ENCODE measurements at places on chromosomes 12 and 14.

GRCh38 chr12:128715485-128715884 lies 108.3 kb downstream of the SLC15A4 start:
- no peaks in the 10 kb centered on the region for H3K36me3 ChIP-seq
- H3K4me3 ChIP-seq: no peak overlapping the region
- H3K4me1 ChIP-seq: no peaks in the 10 kb centered on the region
- H3K27ac ChIP-seq: no peak overlapping the region

DNA sequence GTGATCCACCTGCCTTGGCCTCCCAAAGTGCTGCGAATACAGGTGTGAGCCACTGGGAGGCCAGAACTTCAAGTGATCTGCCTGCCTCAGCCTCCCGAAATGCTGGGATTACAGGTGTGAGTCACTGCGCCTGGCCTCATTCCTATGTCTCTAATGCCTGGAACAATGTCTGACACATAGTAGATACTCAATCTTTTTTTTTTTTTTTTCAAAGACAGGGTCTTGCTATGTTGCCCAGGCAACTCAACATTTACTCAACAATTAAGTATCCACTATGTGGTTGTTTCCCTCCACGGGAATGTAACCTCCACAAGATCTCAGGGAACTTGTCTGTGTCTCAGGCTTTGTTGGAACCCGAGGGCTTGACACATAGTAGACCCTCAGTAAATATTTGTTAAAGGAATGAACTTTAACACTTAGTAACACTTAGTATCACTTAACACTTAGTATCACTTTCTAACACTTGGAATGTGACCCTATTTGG lies 3.0 kb upstream of the TMEM120B start:
- no peak overlapping the region for H3K4me3 ChIP-seq
- H3K36me3 ChIP-seq: no peaks in the 10 kb centered on the region
- peak overlapping the region; percentile 62 for H3K27ac ChIP-seq
- peak; percentile 48 for DNase-seq
- no peaks in the 10 kb centered on the region for H3K27me3 ChIP-seq
- peaks cover 17% of the 10 kb centered on the region for H3K4me1 ChIP-seq

GRCh38 chr12:80769553-80770140 lies 52.9 kb downstream of the MYF5 start:
- no peak for DNase-seq
- H3K4me1 ChIP-seq: no peaks in the 10 kb centered on the region
- no peak overlapping the region for H3K27ac ChIP-seq
- no peaks in the 10 kb centered on the region for H3K27me3 ChIP-seq
- no peaks in the 10 kb centered on the region for H3K36me3 ChIP-seq

GRCh38 chr14:58746261-58746660 lies 108.5 kb downstream of the DACT1 start:
- DNase-seq: peak; percentile 75
- no peaks in the 10 kb centered on the region for H3K27me3 ChIP-seq
- H3K27ac ChIP-seq: no peak overlapping the region
- no peak overlapping the region for H3K4me3 ChIP-seq

GRCh38 chr12:99549651-99550050 lies 97.9 kb upstream of the GARIN6 start:
- H3K4me1 ChIP-seq: no peaks in the 10 kb centered on the region
- H3K27ac ChIP-seq: no peak overlapping the region
- H3K4me3 ChIP-seq: no peak overlapping the region

DNA sequence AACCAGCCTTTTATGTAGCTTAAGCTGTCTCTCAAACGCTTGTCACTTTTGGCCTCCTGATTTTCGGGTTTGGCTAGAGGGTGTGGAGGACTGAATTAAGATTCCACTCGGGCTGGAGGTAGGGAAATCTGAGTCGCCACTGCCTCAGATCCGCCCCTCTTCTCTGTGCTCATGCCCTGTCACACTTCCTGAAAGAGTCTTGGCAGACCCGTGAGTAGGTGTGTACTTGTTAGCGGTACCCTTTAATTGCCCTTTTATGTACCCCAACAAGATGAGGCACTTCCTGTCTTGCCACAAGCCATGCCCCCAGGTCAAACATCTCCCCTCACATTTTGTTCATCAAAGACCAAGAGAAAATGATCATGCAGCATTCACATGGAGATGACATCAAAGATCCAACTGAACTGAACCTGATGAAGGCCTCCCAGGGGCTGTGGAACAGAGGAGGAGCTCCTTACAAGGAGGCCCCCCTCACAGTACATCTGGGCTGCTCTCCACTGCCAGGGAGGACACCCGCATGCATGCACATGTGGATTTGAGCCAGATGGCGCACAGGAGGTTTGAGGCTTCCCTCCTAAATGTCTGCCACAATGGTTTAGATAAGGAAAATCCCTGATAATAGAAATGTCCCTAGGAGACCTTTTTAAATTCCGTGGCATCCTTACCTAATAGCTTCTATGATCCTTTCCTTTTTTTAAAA lies 86.5 kb upstream of the CDKN3 start:
- H3K36me3 ChIP-seq: no peaks in the 10 kb centered on the region
- no peak for DNase-seq
- no peaks in the 10 kb centered on the region for H3K27me3 ChIP-seq
- no peak overlapping the region for H3K27ac ChIP-seq

GRCh38 chr12:89216211-89216952 lies 135.9 kb downstream of the DUSP6 start:
- no peak for DNase-seq
- H3K4me3 ChIP-seq: no peak overlapping the region
- no peaks in the 10 kb centered on the region for H3K27me3 ChIP-seq
- peak overlapping the region; percentile 74 for H3K27ac ChIP-seq
- H3K4me1 ChIP-seq: peaks cover 46% of the 10 kb centered on the region

- no peaks in the 10 kb centered on the region for H3K36me3 ChIP-seq
- no peak for DNase-seq
- H3K4me1 ChIP-seq: no peaks in the 10 kb centered on the region
- H3K27me3 ChIP-seq: no peaks in the 10 kb centered on the region
- no peak overlapping the region for H3K27ac ChIP-seq
Measured at GRCh38 chr12:10305411-10305810, 2.3 kb upstream of the KLRD1 start.

GRCh38 chr14:106826833-106827369 lies 1300.5 kb downstream of the TMEM121 start:
- no peak for DNase-seq
- no peak overlapping the region for H3K27ac ChIP-seq
- H3K4me1 ChIP-seq: no peaks in the 10 kb centered on the region
- H3K4me3 ChIP-seq: no peak overlapping the region
